ENCODE measurements at places on chromosomes 12 and 14.
A peak's percentile ranks its signal among the peaks of the same experiment; 100 is the strongest.

DNA sequence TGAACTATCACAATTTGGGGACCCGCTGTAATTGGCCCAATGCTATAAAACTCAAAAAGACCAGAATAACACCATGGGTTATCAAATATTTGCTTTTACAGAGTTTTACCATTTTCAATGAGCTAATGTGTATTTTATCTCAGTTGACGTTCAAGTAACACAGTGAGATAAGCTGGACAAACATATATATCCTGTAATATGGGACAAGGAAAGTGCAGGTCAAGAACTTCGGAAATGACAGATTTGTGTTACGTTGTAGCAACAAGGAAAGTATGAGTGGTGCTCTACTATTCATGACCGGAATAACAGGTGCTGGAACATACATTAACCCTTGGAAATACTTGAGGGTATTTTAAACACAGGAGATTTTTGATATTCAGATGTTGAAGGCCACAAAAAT, 566.4 kb upstream of the FLRT2 start:
- no peak for DNase-seq

- no peak for DNase-seq
These were observed 5.5 kb upstream of the GABARAPL1 start for GRCh38 chr12:10207136-10207535.

- DNase-seq, result peak; percentile 79
These were observed 14.6 kb upstream of the PNMA1 start for GRCh38 chr14:73728717-73729330.

DNA sequence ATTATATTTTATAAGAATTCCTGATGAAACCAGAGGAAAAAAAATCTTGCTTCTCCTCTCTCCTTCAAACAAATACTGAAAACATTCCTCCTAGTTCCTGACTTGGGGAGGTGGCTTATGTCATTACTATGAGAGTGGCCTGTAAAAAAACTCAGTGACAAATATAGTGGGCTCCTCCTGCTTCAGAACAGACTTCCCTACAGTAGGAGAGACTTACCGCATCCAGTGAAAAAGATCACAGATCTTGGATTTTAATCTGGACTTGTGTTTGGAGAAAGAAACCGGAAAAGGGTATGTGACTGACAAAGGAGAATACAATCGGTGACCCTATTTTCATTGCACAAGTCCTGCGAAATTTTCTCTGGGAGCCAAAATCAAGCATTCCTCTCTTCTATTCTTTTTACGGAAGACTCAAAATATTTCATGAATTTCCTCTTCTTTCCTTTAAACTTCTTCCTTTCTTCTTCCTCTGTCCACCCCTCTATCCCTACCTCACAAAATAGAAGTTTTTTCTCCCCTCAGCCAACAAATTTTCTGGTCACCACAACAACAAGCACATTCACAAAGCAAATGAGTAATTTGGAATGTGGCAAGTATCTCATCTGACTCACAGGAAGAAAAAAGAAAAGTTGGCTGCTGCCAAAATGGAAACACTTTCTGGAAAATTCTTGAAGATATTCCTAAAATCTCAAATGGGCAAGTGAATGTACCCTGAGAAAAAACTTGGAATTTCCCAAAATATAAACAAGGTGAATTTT, 185.1 kb upstream of the CDKN3 start:
- DNase-seq, result no peak

- no peak for DNase-seq
These were observed 1.2 kb downstream of the KCNK10 start for GRCh38 chr14:88321692-88322503.

DNA sequence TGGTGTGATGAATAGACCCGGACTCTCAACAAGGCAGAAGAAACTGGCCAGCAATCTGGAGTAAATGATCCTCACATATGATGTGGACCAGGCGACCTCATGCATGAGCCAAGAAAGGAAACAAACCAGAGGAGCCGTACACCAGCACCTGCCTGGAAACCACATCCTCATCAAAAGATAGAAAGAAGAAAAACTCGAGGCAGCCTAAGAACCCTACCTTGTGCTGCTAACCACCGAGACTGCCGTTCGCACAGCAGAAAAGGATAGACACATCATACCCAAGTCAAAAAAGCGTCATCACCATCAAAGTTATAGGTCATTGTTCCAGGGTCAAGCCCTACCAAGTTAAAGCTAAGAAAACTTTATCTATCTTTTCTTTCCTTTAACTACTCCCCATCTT, 66.7 kb downstream of the RESF1 start:
- peak; percentile 5 for DNase-seq

DNA sequence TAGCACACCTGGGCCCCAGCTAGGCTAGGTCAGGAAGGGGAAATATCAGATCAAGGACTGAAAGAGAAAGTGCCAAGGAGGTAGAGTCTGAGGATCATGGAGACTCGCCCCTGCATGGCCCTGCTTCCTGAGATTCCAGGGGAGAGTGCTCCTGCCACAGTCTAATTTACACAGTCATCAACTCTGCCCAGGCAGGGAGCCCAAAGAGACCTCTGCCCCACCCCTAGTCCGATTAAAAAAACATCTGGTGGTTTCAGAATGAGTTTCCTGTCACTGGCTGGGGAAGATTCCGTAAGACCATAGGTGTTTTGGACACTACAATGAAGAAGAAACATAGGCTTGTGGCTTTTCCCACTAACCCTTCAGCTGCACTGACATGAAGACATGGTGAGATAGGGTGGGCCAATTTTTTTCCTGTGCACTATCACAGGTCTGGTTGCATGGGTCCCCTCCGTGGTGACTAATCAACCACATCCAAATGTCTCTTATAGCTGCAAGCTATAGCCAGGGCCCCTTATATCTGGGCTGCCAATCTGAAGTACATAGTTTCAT, 31.5 kb upstream of the GZMB start:
- DNase-seq, result peak; percentile 44

DNA sequence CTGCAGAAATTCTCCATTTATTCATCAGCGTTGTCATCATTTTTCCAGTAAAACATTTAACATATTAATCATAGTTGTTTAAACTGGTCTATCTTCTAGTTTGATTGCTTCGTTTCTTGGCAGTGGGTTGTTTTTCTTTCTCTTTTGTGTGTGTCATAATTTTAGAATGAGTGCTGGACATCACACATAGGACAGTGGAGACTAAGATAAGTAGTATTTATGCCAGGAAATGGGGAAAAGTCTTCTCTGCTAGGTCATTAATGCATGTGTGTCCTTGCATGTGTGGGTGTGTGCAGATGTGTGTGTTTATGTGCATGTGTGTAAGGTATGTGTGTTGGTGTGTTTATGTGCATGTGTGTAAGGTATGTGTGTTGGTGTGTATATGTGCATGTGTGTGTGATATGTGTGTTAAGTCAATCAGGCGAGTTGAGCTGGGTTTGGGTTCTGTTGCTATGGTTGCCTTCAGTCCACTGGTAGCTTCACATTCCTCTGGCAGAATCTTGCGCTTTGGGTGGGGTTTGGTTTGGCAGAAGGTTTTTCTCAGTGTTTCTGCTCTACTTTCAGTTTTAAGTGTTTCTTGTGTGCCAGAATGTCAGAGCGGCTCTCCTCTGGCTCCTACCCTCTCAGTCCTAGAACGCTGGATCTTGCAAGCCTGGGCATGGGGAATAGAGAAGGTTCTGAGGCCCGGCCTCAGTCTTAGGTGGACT, 7.8 kb upstream of the ADGRD1 start:
- DNase-seq, result no peak

DNA sequence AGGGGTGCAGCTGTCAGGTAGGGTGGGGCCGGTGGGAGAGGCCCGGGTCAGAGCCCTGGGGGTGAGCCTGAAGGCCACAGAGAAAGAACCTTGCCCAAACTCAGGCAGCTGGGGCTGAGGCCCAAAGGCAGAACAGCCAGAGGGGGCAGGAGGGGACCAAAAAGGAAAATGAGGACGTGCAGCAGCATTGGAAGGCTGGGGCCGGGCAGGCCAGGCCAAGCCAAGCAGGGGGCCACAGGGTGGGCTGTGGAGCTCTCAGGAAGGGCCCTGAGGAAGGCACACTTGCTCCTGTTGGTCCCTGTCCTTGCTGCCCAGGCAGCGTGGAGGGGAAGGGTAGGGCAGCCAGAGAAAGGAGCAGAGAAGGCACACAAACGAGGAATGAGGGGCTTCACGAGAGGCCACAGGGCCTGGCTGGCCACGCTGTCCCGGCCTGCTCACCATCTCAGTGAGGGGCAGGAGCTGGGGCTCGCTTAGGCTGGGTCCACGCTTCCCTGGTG, 10.5 kb downstream of the MMP14 start:
- DNase-seq, result no peak

DNA sequence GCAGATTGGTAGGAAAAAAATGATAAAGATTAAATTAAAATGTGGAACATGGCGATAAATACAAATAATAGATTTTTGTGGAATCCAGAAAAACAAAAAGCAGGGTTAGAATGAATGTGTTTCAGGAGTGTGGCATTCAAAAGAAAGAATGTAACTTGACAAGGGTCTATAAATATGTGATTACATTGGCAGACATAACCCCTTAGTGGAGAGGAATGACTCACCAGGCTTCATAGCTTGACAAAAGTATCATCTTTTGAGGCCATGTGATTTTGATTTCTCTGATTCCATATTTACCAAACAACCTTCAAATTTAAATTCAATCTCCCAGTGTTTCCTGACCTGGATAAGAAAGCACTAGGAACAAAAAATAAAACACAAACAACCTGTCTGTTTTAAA, 24.4 kb upstream of the MGST1 start:
- DNase-seq, result no peak

DNA sequence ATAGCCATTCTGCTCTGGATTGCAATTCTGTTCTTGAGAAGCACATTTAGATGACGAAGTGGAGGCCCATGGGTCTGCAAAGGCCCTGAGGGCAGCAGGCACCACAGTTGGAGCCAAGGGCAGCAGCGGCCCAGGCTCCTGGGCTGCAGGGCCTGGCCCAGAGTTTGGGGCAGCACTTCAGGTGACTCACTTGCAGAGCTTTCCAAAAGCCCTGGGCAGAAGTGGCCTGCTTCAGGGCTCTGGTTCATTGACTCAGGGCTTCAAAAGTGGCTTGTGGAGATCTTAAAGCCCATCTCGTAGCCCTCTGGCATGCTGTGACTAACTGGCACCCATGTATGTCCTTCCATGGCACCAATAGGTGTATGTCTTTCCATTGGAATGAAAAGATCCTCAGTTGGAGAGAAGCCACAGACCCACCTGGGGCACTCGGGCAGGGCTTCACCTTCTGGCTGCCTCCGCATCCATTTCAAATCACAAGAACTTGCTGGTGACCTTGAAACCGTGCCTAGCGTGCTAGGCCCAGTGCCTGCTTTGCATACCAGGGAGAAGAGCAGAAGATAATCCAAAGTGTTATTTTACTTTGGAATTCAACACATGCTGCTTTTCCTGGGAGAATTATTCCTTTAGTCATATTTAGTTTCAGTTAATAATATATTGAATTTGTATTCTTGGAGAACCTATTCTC, 106.7 kb downstream of the PRMT8 start:
- DNase-seq, result no peak

- DNase-seq, result no peak
These were observed 38.8 kb downstream of the CBX5 start for GRCh38 chr12:54240971-54241588.

DNA sequence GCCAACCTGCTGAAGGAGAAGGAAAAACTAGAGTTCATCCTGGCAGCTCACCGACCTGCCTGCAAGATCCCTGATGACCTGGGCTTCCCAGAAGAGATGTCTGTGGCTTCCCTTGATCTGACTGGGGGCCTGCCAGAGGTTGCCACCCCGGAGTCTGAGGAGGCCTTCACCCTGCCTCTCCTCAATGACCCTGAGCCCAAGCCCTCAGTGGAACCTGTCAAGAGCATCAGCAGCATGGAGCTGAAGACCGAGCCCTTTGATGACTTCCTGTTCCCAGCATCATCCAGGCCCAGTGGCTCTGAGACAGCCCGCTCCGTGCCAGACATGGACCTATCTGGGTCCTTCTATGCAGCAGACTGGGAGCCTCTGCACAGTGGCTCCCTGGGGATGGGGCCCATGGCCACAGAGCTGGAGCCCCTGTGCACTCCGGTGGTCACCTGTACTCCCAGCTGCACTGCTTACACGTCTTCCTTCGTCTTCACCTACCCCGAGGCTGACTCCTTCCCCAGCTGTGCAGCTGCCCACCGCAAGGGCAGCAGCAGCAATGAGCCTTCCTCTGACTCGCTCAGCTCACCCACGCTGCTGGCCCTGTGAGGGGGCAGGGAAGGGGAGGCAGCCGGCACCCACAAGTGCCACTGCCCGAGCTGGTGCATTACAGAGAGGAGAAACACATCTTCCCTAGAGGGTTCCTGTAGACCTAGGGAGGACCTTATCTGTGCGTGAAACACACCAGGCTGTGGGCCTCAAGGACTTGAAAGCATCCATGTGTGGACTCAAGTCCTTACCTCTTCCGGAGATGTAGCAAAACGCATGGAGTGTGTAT, 2.4 kb downstream of the FOS start:
- no peak for DNase-seq

DNA sequence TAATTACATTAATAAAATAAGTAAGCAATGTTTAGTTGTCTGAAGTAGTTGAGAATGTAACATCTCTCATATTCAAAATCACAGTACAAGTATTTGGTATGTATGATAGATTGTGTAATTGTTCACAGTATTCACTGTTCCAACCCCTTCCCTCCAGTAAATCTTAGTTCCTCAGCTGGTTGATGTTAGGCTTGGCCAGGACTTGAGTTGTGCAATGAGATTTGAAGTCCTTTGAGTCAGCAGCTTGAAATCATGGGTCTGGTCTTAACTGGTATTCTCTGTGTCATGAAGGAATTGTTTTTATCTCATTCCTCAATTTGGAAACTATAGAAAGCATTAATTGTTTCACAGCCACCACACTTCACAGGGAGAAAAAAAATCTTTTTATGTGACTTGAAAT, 477.1 kb downstream of the FSCB start:
- DNase-seq, result no peak

- no peak for DNase-seq
These were observed 54.2 kb upstream of the JDP2 start for GRCh38 chr14:75373616-75374015.

DNA sequence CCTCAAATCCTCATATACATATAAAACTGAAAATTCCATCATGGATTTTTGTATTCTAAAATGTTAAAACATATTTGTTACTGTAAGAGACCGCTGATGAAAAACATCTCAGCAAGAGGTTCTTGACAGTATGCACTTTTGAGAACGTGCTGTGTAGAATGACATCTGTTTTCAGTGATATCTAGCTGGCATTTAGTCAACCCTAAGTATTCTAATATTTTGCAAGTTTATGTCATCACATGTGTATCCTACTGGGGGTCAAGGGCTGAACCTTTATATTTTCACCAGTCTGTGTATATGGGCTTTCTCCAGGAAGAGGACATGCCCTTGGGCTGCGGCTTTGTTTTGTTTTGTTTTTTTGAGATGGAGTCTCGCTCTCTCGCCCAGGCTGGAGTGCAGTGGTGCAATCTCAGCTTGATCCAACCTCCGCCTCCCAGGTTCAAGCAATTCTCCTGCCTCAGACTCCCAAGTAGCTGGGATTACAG, 22.0 kb upstream of the YARS2 start:
- DNase-seq, result no peak

- DNase-seq, result no peak
These were observed 78.1 kb downstream of the GALNT9 start for GRCh38 chr12:132251310-132251709.

GRCh38 chr14:21680072-21680471, 6.5 kb upstream of the OR4E1 start:
- DNase-seq, result no peak

- DNase-seq, result no peak
These were observed 15.9 kb downstream of the DEGS2 start for GRCh38 chr14:100143523-100143922.

GRCh38 chr14:53491884-53492277, 338.8 kb upstream of the DDHD1 start:
- DNase-seq, result no peak

GRCh38 chr14:33839193-33840076, 111.4 kb downstream of the EGLN3 start:
- no peak for DNase-seq

Data from stimulated activated CD8-positive, alpha-beta memory T cell treated with anti-CD3 and anti-CD28 coated beads, Interleukin-2, amount 100 ng/mL, for 48 hours (primary cell).